ENCODE measurements at places on chromosomes 3 and 15. TPM values are rescaled to one million over a fixed set of nuclear protein-coding genes. Genes with fewer than 3 reads are reported as not detected.

GRCh38 chr3:13772885-13773745 lies 106.8 kb downstream of the WNT7A start:
- DNase-seq: no peak

DNA sequence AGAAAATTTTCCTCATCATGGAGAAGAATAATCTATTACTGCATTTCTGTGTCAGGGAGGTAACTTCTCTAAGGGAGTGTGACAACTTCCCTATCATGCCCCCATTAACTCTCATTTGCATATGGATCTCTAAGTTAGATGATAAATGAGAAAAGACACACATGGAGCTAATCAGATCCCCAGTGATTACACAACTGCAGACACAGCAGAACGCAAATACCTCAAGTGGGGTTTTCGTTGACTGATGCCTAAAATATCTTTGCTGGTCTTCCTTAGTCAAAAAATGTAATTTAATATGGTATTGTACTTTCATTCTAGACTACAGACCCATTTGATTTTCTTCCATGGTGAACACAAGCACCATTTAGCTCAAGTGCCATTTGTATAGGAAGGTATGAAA lies 630.5 kb downstream of the TBL1XR1 start:
- no peak for DNase-seq

DNA sequence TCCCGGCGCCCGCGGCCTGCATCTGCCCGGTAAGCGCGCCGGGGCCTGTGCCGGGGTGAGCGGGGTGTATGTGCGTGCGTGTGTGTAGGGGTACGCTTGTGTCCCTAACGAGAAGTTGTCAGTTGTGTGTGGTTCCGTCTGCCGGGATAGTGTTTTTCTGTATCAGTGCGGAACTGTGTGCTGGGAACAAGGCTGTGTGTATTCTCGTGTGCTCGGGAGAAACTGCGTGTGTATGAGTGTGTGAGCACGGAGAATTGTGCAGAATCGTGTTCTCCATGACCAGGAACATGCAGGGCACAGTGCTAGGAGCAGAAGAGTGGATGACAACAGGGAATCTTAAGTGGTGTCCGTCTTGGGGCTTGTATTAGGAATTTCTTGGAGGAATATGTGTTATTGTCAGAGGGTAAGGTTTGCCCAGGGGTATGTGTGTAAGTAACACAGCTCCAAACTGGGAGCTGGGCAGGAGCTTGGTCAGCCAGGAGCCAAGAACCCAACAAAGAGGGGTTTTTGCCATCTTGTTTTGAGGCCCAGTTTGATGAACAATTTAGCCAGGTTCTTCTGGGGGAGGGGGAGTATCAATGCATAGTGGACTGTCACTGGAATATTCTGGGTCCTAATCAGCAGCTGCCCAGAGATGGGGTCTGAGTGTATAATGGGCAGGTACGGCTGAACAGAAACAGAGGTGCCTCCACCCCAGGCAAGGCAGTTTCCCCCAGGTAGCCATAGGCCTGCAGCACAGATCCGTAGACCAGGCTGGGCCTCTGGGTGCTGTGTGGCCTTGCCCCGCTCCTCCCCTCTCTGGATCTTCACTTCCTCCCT lies 2.1 kb downstream of the ISL2 start:
- no peak for DNase-seq

DNA sequence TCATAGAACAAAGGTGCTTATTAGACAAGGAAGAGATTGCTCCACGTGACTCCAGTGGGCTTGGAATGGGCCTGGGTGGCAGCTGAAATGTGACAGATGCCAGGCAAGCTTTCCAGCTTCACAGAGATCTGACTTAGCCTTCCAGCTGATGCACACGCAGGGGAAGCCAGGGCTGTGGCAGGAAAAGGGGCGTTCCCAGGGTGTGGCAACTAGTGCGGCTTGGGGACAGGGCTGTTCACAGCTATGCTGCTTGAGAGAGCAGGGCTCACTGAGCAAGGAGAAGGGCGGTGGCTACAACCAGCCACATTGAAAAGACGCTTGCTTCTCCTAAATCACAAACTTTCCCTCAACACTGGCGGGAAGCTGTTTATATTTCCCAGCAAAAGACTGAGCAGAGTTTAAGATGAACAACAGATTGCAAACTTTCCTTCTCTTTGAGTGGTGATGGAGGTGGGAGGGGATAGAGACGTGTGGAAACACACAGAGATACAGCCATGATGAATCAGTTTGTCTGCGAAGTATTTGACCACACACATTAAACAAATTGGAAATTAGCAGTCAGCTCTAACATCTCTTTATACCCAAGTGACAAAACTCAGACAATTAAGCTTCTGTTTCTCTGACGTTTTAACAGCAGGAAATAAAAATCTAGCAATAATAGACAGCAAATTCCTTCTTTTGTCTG lies 127.5 kb downstream of the BDH1 start:
- no peak for DNase-seq

- no peak for DNase-seq
These were observed 227.3 kb upstream of the C2CD4B start for GRCh38 chr15:62392376-62392775.

DNA sequence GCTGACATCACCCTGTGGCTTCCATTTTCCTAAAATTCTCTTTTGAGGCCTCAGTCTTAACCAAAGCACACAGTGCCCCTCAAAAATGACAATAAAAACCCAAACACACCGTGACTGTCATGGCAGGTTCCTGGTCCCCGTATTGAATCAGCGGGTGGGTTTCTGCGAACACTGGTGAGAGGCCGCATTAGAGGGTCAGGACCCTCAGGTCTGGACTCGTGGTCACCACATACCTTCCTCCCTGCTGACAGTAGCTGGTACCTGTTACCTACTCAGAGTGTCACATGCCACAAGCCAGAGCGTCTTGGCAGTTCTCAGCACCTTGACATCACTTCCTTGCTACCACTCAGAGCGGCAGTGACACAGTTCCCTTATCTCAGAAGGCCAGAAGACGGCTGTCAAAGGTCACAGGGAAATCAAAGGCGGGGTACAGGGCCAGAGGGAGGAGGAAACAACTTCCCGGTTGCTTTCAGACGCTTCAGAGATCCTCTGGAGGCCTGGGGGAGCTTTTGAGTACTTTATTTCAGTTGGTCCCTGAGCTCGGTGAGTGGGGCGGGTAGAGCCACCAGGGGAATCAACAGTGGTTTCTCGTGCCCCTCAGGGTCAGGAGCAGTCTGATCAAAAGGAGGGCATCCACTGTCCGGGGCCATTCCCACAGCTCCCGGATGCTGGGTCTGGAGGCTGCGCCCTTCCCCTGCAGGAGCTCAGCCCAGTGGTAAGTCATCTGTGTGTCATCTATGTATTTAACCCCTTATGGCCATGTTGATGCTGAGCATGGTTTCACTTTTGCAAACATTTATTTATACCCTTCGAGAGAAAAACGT lies at the start of the genes CCR5AS and CCRL2:
Gene CCR5AS, minus strand, starts transcription at position 279 of the 824 bp plus-strand sequence.
Gene CCRL2, plus strand, starts transcription at position 472 of the 824 bp plus-strand sequence. CDS start 821 bp downstream, outside the sequence.
- peak; percentile 79 for DNase-seq

DNA sequence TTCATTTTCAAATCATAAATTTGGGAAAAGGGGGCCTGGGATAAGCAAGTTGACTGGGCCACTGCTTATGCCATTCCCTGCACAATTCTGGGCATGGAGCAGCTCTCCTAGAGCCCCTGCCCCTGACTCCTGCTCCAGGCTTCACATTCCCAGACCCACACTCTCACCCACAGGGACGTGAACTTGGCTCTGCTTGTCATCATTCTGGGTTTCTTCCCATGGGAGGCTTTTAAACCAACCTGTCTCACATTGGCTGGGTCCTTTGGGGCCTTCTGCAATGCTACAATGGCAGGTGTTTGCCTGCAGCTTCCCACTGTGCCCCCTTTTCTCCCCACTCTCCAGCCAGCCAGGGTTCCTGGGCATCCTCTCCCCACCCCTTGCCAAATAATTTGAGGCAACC lies 49.1 kb downstream of the CYP19A1 start:
- DNase-seq: no peak

Gene CPNE9
- not detected for total RNA-seq

GRCh38 chr15:78993931-78994530 lies 49.2 kb upstream of the CTSH start:
- DNase-seq: no peak

GRCh38 chr3:67661089-67661488 lies 6.7 kb upstream of the SUCLG2 start:
- DNase-seq: no peak

Gene PLOD2
- 312 TPM for total RNA-seq

DNA sequence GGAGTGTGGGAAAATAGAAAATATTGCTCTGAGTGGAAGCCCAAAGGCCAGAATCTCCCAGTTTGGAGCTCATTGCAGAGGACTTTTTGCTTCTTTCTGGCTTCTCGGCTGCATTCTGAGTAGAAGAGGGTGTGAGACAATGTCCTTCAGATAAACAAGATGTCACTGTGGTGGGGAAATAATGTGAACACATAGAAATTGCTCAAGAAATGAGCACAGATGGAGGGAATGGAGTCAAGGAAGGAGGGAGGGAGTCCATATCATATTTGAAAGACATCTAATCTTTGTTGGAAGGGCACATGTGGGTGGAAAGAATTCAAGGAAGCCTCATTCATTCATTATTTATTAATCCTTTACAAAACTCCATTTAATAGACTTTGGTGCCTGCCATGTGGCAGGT lies 145.3 kb downstream of the FAM43A start:
- DNase-seq: no peak

DNA sequence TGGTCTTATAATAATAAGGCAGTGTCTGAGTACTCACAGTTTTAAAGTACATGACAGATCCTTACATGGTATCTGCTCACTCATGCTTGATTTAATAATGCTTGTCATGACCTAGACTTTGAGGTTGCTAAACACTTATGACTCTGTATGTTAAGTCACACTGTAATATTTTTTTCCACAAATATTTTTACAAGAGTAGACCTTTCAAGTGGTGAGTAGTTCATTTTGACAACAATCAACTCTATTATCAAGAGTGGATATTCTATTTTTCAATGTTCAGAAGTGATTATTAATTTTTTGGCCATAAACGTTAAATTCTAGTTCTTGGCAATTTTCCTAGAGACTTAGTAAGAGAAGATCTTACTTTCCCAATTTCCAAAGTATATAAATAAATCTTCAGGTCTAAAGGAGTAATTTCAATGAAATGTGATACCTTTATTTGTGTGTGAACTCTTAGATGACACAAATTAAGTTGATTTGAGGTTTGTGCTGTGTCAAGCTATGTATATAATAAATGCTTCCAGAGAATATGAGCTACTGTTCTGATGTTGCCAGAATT lies 104.5 kb downstream of the NLGN1 start:
- DNase-seq: no peak

DNA sequence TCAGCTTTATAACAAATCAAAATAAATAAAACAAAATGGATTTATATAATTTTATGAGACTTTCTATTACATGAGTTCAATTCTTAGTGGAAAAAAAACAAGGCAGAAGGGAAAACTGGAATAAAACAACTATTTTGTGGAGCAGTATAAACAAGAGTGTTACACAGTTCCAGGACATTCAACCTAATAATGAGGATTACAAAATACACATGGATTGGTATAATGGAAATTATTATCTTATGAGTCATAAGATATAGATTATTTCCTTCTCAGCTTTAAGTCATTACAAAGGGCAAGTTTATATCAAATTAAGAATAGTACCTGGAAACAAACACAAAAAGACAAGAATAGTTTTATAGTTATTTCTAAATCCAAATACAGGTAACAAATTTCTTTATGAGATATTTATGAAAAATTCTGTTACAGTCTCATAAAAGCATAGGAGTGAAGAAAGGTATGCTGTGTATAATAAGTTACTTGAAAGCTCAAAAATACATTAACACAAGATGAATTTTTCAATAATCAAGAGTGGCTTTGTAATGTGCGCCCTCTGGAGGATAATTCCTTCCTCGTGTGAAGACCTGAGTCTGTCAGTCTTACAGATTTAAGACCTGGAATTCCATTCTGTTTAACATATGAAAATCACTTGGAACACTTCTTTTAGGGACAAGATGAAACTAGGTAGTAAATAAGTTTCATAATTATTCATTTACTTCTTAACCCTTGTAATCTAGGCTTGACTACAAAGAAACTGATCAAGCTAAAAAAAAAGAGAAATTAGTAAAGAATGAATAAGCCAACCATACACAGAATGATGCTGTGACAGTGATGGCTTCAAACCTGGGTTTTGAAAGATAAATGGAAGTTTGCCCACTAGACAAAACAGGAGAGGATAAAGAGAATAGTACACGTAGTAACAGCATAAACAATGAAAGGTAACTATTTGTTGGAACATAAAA lies 9.5 kb downstream of the COPS2 start:
- no peak for DNase-seq

- no peak for DNase-seq
These were observed 95.6 kb upstream of the TJP1 start for GRCh38 chr15:29917600-29918597.

- DNase-seq: no peak
These were observed 142.0 kb downstream of the ADAMTS17 start for GRCh38 chr15:100199711-100200286.

DNA sequence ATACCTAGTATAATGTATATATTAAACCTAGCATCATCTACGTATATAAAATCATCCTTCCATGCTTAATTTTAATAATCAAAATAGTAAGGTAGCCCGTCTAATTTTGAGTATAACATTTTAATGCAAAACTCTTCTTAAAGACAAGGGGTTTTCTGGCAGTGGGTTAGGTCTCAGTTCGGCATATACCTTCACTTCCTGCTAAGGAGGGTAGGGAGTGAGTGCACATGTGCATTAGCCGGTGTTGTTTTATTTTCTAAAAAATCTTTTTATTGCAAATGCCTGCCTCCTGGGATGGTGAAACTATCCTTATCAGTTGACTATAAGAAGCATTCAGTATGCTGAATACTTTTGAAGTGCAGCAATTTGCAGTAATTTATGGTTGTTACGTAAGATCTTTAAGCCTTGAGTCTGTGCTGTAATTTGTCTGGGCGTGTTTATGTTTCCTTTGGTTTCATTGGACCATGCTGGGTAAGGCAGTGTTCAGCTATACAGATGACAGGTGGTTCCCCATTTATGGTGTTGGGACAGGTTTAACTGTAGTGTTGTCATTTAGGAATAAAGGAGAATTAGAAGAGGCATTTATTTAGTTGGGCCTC lies 11.7 kb downstream of the ARHGEF26 start:
- DNase-seq: no peak

- DNase-seq: no peak
These were observed 76.3 kb downstream of the SUCNR1 start for GRCh38 chr3:151949706-151950105.

Gene SLC6A1
- total RNA-seq: under 0.01 TPM

Gene C2CD4A
- 3.2 TPM for total RNA-seq

GRCh38 chr15:92984161-92984560 lies 84.0 kb downstream of the CHD2 start:
- no peak for DNase-seq

DNA sequence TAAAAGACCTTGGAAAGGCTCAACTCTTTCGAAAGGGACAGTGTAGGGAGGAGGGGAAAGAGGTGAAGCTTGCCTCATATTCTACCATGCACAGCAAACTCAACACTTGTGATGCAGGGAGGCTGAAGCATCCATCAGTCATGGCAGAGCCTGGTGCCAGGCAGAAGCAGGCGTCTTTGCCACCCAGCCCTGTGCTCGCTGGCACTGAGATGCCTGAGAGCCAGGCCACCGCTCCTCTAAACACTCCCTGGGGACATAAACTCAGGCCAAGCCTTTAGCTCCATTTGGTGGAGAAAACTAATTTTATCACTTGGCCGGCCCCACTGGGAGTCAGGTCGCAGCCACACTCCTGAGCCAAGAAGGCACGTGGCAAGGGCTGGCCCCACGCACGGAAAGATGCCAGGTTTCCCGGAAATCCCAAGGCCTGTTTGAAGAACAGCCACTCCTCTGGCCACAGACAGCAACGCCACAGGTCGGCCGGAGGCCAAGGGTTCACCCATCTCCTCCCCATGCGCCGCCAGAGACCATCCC lies 30.7 kb downstream of the XXYLT1 start:
- no peak for DNase-seq

Gene DTWD1
- 18.5 TPM for total RNA-seq

GRCh38 chr3:117036259-117036799 lies 326.8 kb downstream of the TUSC7 start:
- DNase-seq: no peak

Gene GOLGA8N
- 3.9 TPM for total RNA-seq
